ENCODE measurements at places on chromosomes 3 and 15. TPM values are rescaled to one million over a fixed set of nuclear protein-coding genes. Genes with fewer than 3 reads are reported as not detected.

Gene SNTN
- not detected for polyA plus RNA-seq

Gene TM4SF18
- polyA plus RNA-seq: 0.32 TPM

Gene LMCD1
- polyA plus RNA-seq: 26.5 TPM

Gene SUCNR1
- polyA plus RNA-seq: 1.5 TPM

Gene STARD5
- polyA plus RNA-seq: 3.2 TPM

Gene CPLX3
- polyA plus RNA-seq: not detected

Gene GOLGA6A
- not detected for polyA plus RNA-seq

Gene TMEM44
- polyA plus RNA-seq: 26.1 TPM

Gene SEMA5B
- polyA plus RNA-seq: 0.75 TPM

Gene PIERCE2
- polyA plus RNA-seq: 2.9 TPM

DNA sequence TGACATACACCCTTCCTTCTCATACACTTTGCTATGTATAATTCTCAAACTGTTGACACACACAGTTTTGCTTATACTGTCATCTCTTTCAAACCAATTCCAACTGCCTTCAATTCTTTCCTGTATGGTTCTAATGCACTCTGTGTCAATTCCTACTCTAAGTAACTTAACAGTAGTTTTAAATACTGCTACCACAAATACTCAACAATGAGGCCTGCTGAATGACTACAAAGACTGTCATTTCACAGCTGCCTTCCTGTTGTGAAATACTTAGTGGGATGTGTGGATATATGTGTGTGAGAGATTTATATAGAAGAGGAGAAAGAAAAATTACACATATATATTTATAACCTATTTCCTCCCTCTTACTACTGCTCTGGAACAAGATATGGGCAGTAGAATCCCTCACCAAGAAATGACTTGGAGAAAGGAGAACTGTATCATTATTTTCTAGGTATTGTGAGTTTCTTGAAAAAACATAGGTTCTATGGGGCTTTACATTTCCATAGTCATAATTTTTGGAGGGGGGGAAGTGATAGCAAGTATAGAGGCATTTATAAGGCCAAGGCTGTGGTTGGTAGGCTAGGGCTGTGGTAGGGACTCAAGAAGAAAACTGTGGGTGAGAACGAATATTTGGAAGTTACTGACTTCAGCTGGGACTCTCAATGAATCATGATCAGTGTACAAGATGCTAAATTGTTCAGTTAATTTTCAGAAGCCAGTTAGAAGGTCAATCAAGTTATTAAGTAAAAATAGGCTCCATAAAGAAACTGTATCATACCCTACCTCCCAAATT, 88.7 kb downstream of the ANKRD28 start:
- DNase-seq: no peak

- peak; percentile 27 for DNase-seq
Observed at GRCh38 chr3:46276497-46277099, 34.3 kb downstream of the CCR3 start.

- DNase-seq: peak; percentile 29
Observed at GRCh38 chr3:71585887-71586809, 2.6 kb upstream of the FOXP1 start.

- DNase-seq: no peak
Observed at GRCh38 chr3:31522152-31522551, 10.6 kb upstream of the STT3B start.

DNA sequence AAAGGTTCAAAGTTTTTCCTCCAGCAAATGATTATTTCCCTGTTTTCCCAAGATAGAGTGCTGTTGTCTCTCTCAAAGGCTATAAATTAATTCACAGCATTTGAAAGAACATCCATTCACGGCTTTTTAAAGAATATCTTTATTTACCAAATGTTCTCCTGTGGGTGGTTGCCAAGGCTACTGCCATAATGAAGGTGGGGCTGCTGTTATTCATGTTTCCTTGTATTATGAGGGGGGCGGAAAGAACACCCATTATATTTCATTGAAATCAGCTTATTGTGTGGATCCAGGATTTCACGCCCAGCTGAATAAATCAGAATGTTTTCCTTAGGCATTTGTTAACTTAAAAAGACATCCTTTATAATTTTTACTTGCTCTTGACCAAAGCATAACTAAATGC, 10.1 kb downstream of the SRP14 start:
- no peak for DNase-seq

DNA sequence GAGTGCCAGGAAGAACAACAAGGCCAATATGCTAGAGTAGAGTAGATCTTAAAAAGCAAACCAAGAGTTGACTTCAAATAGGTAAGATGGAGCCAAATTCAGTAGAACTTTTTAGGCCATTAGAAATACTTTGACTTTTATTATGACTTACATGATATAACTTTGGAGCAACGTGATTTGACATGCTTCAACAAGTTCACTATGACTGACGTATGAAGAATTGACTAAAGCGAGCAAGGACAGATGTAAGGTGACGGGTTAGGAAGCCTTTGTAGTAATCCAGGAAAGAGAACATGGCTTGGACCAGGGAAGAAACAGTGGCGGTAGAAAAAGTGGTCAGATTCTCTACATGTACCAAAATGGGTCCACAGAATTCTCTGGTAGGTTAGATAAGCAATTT, 4.9 kb upstream of the ZNF385D start:
- no peak for DNase-seq

GRCh38 chr3:106420628-106421027, 551.8 kb upstream of the CBLB start:
- no peak for DNase-seq

DNA sequence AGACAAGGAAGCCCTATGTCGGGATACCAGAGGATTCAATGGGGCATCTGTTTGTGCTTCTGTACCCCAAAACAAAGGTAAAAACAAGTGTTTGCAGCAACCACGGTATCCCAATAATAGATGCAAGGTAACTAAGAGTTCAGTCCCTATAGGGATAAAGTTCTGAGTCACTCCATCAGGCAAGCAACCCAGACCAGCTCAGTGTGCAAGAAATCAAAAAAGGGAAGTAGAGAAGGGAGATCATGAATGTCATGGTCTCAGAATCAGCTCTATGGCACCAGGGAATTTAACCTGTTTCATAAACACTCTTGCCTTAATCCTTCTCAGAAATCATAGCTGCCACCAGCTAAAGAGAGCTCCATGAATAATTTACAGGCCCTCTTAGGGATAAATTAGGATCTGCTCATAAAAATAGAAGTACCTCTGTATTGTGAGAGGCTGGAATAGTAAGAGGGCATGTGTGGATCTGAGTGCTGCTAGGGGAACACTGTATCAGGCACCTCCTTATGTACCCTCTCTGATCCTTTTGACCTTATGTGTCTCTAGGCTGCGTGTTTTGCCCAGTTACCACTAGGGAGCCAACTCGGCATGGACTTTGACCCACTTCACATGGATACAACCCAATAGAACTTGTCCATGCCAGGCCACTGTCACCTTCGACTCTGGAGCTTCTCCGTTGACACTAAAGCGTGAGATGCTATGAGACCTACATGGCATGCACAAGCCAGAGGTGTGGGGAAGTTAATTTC, 754.6 kb downstream of the AGBL1 start:
- no peak for DNase-seq

DNA sequence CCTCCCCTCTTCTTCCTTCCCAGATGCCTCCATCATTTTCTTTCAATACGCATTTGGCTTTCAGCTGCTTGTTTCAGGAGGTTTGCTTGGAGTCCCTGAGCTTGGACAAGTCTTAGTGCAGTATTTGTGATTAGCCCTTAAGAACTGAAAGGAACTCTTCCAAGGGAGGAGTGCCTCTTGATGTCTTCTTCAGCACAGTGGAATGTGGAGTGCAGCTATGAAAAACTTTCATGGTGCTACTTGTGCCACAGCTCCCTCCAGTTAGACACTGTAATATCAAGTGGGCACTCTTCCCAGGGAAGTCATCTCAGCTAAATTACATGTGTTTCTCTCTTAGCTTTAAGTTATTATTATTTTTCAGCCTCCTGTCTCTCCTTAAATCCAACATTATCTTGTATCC, 173.1 kb downstream of the NECTIN3 start:
- no peak for DNase-seq

DNA sequence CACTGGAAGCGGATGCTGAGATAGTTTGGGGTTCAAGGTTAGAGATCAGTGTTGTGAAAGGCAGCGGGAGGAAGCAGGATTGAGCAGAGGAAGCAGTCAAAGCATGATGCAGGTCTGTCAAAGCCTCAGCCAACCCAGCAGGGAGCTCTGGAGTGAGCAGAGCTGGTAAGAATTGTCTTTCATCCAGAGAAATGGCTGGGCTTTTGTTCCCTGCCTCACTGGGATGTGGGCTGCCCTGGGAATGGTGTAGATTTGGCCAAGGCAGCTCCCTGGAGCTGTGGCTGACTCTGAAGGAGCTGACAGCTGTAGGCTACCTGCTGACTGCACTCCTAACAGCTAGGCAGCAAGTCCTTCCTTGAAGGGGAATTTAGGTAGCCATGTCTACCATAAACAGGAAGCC, 61.9 kb upstream of the STXBP5L start:
- DNase-seq: no peak

GRCh38 chr3:161215185-161215584, 5.9 kb upstream of the NMD3 start:
- DNase-seq: no peak

- no peak for DNase-seq
Observed at GRCh38 chr3:156892701-156893100, 66.5 kb downstream of the LEKR1 start.

- peak; percentile 36 for DNase-seq
Observed at GRCh38 chr3:197406266-197406665, 107.9 kb upstream of the DLG1 start.

GRCh38 chr3:39668420-39668819, 141.0 kb upstream of the MYRIP start:
- peak; percentile 38 for DNase-seq

- no peak for DNase-seq
Observed at GRCh38 chr15:58486564-58486963, 54.8 kb downstream of the LIPC start.

- no peak for DNase-seq
Observed at GRCh38 chr15:45637141-45637540, 2.3 kb downstream of the SQOR start.

DNA sequence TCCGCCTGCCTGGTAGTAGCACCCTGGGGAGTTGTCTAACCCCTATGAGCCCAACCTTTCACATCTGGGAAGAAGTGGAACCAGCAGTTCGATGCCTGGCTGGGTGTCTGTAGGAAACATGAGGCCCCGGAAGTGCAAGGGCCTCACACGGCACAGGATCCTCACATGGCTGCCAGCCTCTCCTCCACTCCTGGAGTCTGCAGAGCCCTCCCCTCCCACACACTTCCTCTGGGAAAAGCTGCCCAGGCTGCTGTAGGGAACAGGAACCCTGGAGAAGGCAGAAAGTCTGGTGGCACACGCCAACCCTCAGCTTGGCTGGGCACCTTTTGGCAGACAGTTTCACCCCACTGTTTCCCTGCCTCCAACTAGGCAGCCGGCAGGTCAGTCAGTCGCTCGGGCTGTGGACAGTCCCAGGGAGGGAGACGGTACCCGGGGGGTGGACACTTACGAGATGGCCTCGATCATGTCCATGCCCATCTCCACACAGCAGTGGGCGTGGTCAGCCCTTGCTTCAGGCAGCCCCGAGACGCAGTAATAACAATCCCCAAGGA, 118.4 kb downstream of the ADCY5 start:
- DNase-seq: no peak

DNA sequence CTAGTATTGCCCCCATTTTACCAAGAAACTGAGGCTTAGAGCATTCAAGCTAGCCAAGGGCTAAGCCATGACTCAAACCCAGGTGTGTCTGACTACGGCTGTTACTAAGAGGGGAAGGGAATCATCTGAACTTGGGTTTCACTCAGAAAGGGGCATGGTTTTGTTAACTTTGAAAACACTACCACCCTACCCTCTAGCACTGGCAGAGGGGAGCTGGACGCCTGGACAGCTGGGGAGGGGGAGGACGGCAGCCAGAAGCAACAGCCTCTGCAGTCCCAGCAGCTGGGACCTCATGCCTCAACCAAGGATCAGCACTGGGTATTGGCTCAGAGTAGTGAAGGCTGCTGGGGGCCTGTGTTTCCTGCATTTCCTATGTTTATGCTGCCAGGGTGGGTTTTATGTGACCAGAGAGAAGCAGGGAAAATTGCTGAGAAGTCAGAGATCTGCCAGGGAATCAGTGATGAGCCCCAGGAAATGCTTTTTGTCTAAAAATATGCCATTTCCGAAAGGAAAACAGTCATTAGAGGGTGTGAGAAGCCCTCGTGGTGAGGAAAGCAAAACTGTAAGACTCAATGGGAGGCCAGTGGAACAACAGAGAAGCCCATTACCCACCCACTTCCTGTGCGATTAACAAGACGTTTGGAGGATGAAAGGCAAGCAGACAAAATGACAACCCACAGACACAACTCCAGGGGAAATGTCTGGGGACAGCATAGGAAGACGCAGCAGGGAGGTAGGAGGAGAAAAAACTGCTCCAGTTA, 41.2 kb downstream of the LIPC start:
- no peak for DNase-seq

- no peak for DNase-seq
Observed at GRCh38 chr3:160472344-160472743, 22.8 kb upstream of the TRIM59 start.

GRCh38 chr3:11507719-11508118, 136.0 kb downstream of the VGLL4 start:
- DNase-seq: no peak

- no peak for DNase-seq
Observed at GRCh38 chr3:26708501-26708900, 85.9 kb downstream of the LRRC3B start.

DNA sequence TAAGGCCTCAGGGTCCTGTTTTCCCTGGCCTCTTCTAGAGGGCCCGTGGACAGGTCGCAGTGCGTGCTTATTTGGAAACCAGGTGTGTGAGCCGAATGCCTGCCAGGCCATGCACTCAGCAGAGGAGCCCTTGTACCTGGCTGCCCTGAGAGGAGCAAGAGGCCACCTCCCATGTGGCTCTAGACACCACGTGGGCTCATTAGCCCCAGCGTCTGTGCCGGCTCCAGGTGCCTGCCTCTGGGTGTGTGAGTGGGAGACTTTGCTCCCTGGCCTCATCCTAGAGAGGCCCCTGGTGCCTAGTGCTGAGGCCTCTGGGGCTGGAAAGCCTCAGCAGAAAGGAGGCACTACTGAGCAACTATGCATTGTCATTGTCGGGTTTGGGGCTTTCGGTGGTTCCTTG, 50.4 kb downstream of the KLF13 start:
- DNase-seq: no peak

- no peak for DNase-seq
Observed at GRCh38 chr3:82130046-82130445, 368.6 kb upstream of the GBE1 start.

GRCh38 chr3:135762188-135762856, 203.2 kb upstream of the PPP2R3A start:
- no peak for DNase-seq

DNA sequence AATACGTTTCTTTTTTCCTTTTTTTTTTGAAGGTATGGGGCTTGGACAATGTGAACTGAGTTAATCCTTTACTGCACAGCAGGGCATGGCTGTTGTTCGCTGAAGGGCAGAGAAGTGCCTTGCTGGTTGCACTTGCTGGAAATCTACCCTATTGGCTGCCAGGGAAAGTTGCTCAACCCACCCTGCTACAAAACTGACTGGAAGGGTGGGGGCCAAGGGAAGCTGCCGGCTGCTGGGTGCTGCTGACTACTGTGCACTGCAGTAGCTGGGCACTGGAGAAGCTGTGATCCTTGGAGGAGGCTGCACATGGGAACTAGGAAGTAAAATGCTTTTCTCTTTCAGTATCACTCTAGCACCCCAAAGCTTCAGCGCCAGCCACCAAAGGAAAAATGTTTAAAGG, 70.5 kb downstream of the ETV5 start:
- no peak for DNase-seq
